ENCODE measurements at places on chromosomes 7 and 10.

DNA sequence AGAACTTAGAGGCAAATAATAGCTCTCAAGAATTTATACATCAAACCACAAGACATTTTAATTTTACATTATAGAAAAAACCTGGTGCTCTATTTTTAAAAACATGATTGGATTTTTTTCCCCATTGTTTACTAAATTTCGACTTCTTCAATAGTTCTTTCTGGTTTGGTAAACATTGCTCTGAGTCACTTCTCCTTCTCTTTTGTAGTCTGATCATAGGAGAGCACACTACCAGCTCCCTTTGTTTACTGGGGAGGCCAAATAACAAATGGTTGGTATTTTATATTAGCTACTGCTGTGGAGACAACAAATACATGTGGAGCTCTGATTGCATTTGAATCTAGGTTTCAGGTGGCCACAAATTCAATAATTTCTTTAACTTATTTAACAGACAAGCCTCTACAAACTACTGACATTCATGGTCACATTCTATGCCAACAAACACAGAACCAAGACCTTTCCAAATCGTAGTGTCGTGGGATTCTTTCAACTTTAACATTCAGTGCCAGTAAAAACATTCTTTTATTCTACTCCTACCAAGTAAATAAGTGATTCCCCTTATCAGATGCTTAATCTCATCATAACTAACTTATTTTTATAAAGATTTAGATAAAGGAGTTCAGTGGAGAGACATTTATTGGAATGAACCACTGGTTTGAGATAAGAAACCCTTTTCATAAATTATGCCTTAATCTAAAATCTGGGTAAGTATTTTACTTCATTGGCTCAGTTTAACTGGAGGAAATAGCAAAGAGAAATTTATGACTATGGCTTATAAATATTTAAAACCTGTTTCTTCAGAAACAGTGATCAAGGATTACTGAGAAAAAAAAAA lies 17.7 kb upstream of the FXYD4 start:
- DNase-seq, result no peak

DNA sequence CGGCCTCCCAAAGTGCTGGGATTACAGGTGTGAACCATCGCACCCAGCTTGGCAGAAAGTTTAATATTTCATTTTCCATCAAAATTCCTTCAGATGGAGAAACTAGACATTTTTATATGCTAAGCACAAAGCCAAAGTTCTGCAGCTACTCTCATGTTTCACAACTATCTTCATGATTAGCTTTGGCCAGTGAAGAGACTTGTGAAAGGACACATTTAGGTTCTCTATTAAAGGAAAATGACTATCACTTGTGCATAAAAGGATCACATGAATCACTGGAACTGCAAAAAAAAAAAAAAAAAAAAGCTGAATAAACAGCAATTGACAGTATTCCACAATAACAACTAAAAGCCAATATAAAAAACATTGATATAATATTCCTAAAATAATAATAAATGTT lies 16.2 kb downstream of the FGFBP3 start:
- DNase-seq, result no peak

- no peak for DNase-seq
These were observed 231.3 kb upstream of the SH2B2 start for GRCh38 chr7:102055181-102055976.

GRCh38 chr10:17213646-17214349 lies 12.3 kb upstream of the TRDMT1 start:
- DNase-seq, result no peak

DNA sequence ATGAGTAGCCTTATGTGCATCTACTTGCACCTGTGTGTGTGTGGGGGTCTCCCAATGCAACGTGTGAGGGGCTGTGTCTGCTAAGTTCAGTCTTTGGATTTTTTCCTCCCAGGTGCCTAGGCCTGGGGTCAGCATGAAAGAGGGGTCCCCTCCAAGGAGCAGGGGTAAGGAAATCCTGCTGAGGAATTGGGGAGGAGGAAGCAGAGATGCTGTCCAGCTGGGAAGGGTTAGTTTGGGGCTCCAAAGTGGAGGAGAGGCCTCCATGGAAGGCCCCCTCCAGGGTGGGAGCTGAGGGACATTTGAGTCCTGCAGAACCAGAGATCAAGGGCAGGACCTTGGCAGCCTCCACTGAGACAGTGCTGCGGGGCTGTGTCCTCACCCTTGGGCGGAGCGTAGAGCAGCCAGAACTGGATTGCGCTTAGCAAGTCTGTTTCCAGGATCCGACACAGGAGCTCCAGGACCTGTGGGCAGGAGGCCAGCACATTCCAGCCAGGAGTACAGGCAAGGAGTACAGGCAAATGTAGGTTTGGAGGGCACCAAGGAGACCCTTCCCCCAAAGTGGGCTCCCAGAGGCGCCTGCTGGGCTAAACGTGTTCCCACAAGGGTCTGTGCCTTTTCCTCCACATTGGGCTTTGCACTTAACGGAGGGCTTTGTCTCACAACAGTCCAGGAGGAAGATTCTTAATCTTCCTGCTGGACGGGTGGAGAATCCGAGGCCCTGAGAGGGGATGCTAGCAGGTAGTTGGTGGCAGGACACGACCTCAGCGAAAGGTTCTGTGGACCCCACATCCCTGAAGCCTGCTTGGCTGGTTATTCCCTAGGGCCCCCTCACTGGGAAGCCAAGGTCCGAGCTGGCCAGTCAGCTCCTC lies 10.1 kb downstream of the TBATA start:
- DNase-seq, result no peak

- DNase-seq, result no peak
These were observed 77.1 kb downstream of the RAB18 start for GRCh38 chr10:27581225-27581624.

- DNase-seq, result no peak
These were observed 2.8 kb downstream of the TRAPPC14 start for GRCh38 chr7:100155553-100156317.

DNA sequence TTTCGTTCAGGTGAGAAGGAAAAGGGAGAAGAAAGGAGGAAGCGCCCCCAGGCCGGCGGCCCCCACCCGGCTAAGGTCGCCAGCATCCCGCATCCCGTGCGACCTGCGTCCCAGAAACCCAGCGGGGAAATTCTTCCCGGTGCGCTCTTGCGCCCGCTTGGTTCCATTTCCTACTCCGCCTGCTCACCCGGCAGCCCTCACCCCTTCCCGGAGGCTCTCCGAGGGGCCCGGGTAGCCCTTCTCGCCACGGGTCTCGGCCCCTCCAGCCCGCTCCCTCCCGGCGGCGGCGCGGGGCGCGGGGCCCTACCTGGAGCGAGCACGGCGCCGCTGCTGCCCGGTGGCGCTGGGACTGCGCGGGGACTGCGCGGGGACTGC lies at the start of gene PRKCQ:
Gene PRKCQ (minus strand): TSS at position 373 of the 375 bp plus-strand sequence. CDS start 65,141 bp downstream, outside the sequence.
- DNase-seq, result no peak

DNA sequence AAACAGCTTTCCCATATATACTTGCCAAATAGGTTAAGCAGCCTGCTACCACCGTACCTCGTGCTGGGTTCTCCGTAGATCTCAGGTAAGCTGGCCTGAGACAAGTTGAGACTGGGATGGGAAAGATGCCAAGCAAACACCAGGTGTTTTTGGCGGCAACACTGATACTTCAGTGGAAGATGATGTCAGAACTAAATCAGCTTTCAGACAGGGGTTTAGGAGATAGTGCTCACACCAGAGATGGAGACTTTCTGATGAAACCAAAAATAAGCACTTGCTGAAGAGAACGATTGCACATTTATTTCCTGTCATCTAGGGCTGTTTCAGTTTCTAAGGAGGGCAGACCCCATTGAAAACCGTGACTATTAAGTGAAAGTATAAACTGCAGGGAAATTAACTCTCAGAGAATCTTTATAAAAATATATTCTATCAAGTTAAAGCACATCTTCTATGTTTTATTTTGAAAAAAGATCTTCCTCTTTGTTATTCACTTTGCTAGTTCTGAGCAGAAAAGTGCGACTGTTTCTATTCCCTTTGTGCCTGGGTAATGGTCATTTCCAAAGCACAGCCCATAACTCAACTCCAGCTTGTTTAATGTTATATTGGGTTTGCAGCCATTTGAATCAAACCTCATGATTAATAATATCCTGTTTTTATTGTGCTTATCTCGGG lies 149.9 kb downstream of the CPED1 start:
- DNase-seq, result no peak

DNA sequence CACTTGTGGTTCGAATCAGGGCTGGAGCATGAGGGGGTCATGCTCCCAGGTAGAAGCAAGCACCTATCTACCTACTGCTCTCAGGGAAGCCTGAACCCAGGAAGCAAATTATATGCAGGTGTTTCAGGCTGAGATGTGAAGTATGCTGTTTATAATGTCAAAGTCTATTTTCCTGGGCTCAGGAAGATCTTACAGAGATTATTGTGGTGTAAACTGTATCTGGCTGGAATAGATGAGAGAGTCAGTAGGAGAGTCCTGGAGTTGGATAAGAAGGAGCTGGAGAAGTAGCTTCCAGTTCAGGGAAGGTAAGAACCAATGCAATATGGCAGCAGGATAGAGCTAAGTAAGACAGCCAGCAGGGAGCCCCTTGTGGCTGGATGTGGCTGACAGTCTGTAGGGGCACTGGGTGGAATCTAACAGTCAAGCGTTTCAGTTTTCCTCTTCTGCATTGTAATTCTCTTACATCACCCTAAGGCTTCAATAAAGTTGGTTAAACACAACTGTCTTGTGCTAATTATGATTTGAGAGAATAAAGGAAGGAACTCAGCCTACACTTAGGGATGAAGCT lies 105.9 kb upstream of the EEPD1 start:
- no peak for DNase-seq

DNA sequence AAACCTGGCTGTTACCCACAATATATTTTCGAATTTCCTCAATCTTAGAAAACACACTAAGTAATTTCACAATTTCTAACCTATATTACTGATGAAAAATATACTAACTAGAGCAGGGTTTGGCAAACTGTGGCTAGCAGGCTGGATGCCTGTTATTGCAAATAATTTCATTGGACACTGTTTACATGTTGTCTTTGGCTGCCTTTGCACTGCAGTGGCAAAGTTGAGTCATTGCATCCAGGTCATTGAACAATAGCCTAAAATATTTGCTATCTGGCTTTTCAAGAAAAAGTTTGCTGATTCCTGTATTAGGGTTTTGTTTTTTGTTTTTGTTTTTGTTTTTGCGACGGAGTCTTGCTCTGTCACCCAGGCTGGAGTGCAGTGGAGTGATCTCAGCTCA lies 47.2 kb downstream of the KIF11 start:
- DNase-seq, result no peak

- no peak for DNase-seq
These were observed 4.9 kb upstream of the SRRM3 start for GRCh38 chr7:76196786-76197185.

GRCh38 chr10:13628661-13629060 lies 41.9 kb downstream of the PRPF18 start:
- DNase-seq, result no peak

DNA sequence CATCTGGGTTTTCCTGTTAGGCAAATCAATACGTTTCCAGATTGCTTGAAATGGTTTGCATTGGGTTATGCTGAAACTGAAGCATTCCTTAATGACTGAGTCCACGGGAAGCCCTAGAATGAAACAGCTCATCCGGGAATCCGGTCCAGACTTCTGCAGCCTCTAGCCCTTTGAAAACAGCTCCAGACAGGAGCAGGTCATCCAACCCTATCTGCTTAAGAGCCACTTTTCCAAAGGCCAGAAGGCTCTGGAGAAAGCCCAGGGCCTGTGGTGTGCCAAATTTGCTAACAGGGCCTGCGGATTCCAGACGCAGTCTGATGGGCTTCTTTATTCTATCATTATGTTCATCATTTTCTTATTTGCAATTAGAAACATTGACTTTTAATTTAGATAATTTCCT lies 265.4 kb downstream of the SKIDA1 start:
- no peak for DNase-seq

DNA sequence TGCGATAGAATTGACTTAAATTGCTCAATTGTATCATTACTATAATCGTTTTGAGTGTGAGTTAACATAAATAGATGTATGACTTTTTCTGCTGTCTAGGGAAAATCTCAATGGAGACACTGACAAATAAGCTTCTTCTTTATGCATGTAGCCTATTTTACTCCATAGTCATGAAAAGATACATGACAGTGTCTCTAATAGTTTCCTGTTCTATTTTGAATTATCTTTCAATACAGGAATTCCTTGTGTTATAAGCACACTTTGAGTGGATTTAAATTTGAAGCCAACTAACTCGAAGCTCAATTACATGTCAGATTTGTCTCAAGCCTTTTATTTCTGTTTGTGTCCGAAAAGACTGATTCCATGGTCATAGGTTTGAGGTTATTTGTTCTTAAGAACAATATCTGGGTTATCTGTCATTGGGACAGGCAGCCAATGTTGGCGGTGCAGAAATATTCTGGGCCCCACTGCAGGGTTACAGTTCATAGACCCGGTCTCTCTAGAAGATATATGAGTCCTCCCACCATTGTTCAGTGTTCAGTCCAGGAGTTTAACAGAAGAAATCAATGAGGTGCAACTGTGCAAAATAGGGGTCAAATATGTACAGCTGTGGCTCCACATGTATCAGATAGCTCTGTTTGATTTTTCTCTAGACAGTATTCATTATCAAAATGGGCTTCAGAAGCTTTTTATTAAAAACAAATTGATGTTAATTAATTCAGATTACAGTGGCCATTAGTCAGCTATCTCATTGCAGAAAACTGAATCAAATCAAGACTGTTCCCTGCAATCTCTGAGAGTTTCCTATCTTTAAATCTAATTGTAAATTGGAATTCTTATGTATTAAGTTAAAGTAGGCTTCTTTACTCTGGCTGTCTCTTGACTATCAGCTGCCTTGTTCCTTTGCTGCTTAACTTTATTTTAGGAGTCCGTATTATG lies 1238.8 kb downstream of the NXPH1 start:
- no peak for DNase-seq

- no peak for DNase-seq
These were observed 261.3 kb downstream of the ELFN1 start for GRCh38 chr7:1931256-1931950.

DNA sequence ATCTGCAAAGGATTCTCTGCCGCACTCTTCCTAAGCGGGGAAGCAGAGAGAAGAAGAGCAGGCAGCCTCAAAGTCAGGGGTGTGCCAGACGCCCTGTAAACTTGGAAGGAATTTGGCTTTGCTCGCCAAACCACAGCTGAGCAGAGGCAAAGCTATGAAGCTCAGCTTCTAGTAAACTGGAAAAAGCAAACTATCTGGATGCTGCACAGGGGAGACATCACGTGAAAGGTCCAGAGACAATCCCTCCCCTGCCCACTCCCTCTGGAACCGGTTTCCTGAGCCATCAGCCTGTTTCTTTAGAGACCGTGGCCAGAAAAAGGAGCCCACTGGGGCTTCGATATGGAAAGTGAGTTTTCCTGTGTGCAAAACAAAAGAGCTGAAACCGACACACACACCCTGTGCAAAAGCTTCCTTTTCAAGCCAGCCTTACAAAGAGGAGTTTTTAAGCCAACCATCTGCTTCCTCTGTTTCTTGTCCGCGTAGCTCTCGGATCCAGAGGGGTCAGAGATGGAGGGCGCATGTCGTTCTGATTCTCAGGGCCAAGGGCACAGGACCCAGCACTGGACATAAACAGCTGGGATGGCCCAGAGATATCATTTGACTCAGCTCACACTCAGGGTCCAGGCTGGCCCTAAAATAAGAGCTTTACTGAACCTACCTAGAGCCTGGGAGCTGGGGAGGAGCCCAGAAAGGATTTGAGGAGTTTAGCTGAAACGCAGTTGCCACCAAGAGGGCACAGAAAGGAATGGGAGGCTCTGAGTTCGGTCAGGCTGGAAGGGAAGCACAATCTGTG lies 58.2 kb upstream of the DNAAF5 start:
- DNase-seq, result no peak

GRCh38 chr10:22803261-22803885 lies 89.0 kb upstream of the PIP4K2A start:
- no peak for DNase-seq

Data from CD4-positive, alpha-beta T cell treated with Interleukin-6 at 100 ng/mL for 8 hours (primary cell).